Renal pelvis (tissue), 12 donors: ENCODE measurements at places on chromosomes 1 and 21. TPM values are rescaled to one million over a fixed set of nuclear protein-coding genes. Genes with fewer than 3 reads are reported as not detected.

Gene RLF
- 22.2 TPM for polyA plus RNA-seq

Gene OLFML3
- polyA plus RNA-seq = 131 TPM

Gene NPR1
- 77.7 TPM for polyA plus RNA-seq

Gene SETDB1
- polyA plus RNA-seq = 69.0 TPM

Gene PTPRF
- 228 TPM for polyA plus RNA-seq

Gene FAM72B
- 4.6 TPM for polyA plus RNA-seq

Gene TNFRSF4
- polyA plus RNA-seq = 2.7 TPM

Gene DYNLT5
- polyA plus RNA-seq = 1.7 TPM

Gene TCHH
- 0.04 TPM for polyA plus RNA-seq

Gene UBASH3A
- polyA plus RNA-seq = not detected

Gene ELK4
- 22.4 TPM for polyA plus RNA-seq

Gene OR2T11
- polyA plus RNA-seq = not detected

Gene CADM3
- polyA plus RNA-seq = not detected

Gene RPL22
- 512 TPM for polyA plus RNA-seq

Gene SIK1
- 1.8 TPM for polyA plus RNA-seq

Gene ARID1A
- 106 TPM for polyA plus RNA-seq

Gene CACNA1S
- 0.51 TPM for polyA plus RNA-seq

Gene LCE6A
- not detected for polyA plus RNA-seq
